ENCODE measurements at places on chromosomes 6 and 20.

DNA sequence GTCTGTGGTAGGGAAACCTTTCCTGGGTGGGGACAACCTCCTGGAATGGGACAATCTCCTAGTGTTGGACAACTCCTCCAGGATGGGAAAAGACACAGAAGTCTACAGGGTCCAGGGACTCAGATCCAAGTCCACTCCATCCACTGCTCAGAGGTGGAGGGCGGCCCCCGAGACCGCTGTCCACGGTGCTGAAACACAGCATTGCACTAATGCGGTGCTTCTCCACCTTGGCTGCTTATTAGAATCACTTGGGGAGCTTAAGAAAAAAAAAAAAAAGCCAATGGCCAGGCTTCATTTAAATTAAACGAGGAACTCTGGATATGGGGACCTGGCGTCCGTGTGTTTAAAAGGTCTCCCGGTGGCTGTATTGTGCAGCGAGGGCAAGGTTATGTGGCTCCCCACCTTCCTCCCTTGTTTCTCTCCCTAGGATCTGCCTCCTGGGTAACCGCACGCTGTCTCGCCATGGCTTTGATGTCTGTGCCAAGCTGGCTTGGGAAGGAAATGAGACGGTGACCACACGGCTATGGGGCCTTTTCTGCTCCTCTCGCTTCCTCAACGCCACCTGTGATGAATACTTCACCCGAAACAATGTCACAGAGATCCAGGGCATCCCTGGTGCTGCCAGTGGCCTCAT is 12.0 kb downstream of the SLC12A5 start:
- no peak for DNase-seq

- no peak for DNase-seq
Observed at GRCh38 chr6:160238761-160239751, 19.6 kb downstream of the SLC22A2 start.

DNA sequence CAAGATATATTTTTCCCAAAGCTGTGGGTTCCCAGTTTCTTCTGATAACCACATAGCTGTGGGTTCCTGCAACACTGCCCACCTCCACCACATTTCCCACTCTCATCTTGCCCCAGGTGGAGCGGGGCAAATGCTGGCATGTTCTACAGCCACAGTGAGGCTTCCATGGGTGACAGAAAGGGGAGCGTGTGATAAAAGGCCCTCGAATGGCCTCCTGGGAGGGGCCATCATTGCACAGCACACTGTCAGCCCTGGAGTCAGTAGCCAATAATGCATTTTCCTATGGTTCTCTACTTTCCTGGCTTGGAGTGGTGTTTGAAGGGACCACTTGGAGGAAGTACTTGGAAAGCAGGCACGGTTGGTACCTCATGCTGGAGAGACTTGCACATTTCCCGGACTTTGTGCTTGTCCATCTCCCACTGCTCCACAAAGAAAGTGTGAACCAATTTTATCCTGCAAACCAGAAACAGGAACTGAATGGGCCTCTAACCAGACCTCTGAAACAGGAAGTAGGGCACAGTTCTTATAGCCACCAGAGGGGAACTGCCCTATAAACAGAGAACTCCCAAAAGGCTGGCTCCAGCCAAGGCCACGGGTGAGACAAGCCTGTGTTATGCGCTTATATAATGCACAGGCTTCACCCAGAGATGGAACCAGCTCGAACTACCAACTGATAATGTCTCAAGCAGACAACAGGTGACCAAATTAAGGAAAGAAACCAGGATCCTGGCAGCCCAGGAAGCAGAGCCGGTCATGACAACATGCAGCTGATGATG is 8.6 kb downstream of the MAP3K5 start:
- DNase-seq, result no peak

DNA sequence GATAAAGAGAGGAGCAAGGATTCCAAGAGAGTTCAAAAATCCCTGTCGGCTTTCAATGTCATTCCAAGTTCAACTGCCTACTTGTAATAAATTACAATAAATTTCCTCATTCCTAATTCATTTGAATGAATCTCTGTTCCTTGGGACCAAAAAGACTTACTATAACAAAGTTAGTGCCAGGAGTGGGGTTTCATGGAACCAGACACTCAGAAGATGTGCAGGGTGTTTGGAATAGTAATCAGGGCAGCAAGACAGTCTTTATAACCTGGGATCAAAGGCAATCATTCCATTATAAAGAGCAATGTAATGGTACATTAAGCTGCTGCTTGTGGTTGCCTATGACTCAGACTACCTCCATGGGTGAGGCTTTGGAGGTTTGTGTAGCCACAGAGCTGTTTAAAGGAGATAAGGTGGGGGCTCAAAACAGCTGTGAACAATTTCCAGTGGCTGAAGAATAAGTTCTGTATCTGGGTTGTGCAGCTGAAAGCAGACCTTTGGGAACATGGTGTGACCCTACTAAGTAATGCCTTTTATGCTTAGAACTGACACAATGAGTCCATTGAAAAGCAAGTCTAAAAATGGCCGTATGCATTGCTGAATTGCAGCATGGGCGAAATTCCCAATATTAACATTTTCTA is 159.9 kb downstream of the LINC00237 start:
- DNase-seq, result no peak

DNA sequence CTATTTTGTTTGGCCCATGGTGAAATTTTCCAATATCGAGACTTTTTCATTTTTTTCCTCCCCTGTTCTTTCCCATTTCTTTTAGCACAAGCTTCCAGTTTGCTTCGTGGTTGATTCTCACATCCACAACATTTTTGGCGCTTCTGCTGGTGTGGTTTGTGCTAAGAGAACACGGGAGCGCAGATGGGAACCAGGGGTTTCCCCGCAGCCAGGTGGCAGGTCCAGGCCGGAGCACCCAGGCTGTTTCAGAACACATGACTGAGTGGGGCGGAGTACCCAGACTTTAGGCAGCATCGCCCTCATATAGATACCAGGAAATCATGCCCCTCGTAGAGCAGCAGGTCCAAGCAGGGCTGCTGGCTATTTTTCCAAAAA is 58.0 kb downstream of the SYTL3 start:
- peak; percentile 24 for DNase-seq

- DNase-seq, result peak; percentile 60
Observed at GRCh38 chr20:10427060-10427692, 6.8 kb downstream of the MKKS start.

DNA sequence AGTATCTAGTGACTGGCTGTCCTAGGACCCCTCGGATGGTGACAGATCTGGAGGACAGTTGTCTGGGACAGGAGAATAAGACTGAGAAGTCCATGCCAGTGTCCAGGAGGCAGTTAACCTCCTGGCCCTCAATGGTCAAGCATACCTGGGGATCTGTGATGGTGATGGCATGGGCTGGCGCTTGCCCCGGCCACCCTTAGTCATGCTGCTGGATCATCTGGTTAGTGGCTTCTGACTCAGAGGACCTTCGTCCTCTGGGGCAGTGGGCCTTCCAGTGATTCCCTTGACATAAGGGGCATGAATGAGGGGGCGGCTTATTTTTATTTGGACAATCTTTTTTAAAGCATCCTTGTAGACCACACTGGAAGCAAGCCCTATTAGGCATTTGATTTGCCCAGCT is 24.0 kb upstream of the SF3B5 start:
- DNase-seq, result no peak

GRCh38 chr20:5656126-5656525 is 94.1 kb upstream of the SHLD1 start:
- no peak for DNase-seq

Measured in NCI-H446 (cell line).